ENCODE measurements at places on chromosomes 5 and 9.

DNA sequence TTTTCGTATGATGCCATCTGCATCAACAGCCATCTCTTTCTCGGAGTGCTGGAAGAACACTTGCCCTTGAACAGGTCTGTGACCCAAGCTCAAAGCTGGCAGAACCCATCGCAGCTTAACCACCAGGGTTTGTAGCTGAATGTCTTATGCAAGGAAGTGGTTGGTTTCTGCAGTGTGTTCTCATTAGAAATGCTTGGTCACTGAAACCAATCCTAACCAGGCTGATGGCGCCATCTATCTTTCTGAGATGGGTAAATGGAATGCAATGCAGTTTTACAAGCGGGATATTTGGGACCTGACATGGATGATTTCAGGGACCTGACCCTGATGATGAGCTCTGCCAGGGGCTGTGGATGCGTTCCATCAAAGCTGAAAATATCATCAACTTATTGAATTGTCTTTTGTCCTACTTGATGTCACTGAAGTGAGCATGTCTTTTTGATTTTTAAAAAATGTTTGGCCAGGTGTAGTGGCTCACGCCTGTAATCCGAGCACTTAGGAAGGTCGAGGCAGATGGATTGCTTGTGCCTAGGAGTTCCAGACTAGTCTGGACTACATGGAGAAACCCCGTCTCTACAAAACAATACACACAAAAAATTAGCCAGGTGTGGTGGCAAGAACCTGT lies 28.7 kb downstream of the DMRT3 start:
- peak; percentile 67 for DNase-seq

GRCh38 chr9:127977884-127978647 lies 2.7 kb downstream of the EEIG1 start:
- DNase-seq = peak; percentile 81

GRCh38 chr5:37412515-37412914 lies 33.4 kb downstream of the WDR70 start:
- DNase-seq = no peak

- DNase-seq = peak; percentile 52
Measured at GRCh38 chr5:9716838-9717281, 86.7 kb upstream of the TAS2R1 start.

GRCh38 chr5:164532235-164532900 lies 1026.9 kb downstream of the MAT2B start:
- DNase-seq = no peak

GRCh38 chr5:180324601-180324950 lies 28.6 kb downstream of the GFPT2 start:
- no peak for DNase-seq

- DNase-seq = peak; percentile 31
Measured at GRCh38 chr9:99465231-99465907, 243.3 kb downstream of the SEC61B start.

DNA sequence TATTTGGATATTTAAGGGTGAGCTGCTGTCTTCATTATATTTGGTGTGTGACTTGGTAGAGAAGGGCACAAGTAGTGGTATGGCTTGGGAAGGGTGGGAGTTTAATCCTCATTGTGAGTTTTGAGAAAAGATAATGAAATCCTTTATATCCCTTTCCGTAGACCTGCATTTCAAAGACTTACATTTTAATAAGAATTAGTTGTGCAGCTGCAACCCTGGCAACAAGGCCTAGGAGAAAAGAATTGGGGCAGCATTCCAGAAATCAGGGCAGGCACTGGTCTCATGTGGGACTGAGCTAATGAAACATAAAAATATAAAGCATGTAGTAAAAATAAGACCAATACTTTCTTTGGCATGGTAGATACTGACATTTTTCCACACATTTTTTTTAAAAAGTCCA lies 60.5 kb downstream of the CDC42SE2 start:
- DNase-seq = peak; percentile 32

- DNase-seq = no peak
Measured at GRCh38 chr9:108468364-108468763, 387.4 kb downstream of the ACTL7B start.

DNA sequence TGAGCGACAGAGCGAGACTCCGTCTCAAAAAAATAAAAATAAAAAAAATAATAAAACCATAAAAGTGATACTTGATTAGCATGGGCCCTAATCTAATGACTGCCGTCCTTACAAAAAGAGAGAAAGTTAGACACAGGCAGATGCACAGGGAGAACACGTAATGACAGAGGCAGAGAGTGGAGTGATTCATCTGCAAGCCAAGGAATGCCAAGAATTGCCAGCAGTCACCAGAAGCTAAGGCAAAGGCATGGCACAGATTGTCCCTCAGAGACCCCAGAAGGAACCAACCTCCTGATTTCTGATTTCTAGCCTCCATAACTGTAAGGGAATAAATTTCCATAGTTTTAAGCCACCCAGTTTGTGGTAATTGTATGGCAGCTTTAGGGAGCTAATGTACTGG lies 79.6 kb upstream of the FREM1 start:
- DNase-seq = no peak

DNA sequence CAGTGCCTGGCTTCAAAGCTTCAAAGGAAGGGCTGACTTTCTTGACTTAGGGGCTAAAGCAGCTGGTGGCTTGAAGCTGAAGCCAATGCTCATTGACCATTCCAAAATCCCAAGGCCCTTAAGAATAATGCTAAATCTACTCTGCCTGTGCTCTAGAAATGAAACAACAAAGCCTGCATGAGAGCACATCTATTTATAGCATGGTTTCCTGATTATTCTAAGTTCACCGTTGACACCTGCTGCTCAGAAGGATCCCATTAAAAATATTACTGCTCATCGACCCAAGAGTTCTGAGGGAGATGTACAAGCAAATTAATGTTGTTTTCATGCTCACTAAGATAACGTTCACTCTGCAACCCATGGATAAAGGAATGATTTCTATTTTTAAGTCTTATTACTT lies 6.7 kb downstream of the TMEM174 start:
- DNase-seq = no peak

DNA sequence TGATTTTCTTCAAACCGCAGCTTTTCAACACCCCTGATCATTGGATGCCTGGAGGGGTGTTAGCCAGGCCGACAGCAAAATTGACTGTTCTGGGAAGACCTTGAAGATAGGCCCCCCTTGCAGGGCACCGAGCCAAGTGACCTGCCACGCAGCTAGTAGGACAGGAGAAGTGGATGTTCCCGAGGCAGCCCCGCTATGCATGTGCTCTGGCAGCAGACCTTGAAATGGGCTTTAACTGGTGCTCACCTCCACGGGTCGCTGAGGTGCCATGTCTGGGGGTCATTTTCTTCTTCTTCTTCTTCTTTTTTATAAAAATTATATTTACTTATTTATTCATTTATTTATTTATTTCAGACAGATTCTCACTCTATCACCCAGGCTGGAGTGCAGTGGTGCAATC lies 12.6 kb downstream of the FGF18 start:
- no peak for DNase-seq

- DNase-seq = no peak
Measured at GRCh38 chr5:6736524-6737042, 23.4 kb downstream of the TENT4A start.

GRCh38 chr9:114310471-114311450 lies 12.1 kb upstream of the ORM1 start:
- no peak for DNase-seq

DNA sequence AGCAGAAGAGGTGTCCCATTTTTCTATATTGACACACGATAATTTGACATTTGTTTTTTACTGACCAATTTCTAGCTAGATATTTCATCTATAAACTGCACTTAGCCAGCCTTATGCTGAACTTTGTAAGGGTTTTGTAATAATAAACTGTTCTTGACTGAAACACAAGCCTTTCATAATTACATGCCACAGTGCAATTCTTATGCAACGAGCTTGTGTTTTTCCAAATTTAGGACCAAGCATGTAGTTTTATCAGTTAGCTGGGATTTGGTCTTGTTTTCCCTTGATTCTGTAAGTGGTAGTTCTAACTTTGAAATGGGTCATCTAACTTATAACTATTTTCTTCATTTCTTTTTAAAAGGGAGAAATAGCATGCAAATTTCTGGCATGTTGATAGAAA lies 1.3 kb upstream of the LURAP1L start:
- DNase-seq = peak; percentile 13

DNA sequence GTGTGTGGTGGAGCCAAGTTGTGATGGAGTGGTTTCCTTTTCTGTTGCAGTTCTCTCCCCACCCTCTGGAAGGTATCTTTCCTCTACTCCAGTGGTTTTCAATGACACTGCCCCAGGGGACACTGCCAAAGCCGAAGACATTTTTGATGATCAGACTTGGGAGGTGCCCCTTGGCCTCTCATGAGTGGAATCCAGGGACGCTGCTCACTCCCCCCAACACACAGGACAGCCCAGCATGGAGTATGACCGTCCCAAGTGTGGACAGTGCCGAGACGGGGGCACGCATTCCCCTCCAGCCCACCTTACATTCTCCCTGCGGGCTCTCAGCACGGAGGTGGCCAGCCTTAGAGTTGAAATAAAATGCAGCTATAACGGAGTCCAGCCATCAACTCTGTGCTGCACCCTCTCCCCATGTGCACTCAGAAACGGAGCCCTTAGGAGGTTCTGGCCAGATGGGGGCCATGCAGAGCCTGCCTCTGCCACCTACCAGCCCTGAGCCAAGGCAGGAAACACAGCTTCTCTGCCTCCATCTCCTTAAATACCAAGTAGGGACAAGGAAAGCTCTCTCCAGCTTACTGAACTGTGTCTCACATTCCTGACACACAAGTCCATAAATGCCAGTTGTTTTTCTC lies 150.8 kb downstream of the ROR2 start:
- DNase-seq = no peak

GRCh38 chr5:38071831-38072694 lies 186.3 kb upstream of the EGFLAM start:
- DNase-seq = no peak

GRCh38 chr9:94802793-94803192 lies 76.3 kb downstream of the AOPEP start:
- DNase-seq = no peak

GRCh38 chr9:9352877-9353481 lies 1259.8 kb downstream of the PTPRD start:
- no peak for DNase-seq

DNA sequence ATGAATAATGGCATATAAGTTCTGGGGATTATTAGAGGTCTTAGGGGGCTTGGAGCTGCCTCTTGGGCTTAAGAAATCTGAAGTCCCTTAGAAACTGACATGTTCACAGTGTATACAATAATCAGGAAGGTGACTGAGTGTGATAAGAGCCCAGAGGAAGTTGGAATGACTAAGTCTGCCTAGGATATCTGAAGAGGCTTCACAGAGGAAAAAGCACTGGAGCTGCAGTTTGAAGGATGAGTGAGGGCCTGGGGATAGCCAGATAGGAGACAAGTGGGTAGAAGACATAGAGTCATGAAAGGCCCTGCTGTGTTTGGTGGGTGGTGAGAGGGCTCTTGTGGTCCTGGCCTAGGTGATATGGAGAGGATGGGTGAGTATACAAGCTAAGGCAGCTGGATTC lies 8.8 kb downstream of the NEUROG1 start:
- no peak for DNase-seq

- no peak for DNase-seq
Measured at GRCh38 chr9:88614359-88614758, 79.4 kb downstream of the NXNL2 start.

DNA sequence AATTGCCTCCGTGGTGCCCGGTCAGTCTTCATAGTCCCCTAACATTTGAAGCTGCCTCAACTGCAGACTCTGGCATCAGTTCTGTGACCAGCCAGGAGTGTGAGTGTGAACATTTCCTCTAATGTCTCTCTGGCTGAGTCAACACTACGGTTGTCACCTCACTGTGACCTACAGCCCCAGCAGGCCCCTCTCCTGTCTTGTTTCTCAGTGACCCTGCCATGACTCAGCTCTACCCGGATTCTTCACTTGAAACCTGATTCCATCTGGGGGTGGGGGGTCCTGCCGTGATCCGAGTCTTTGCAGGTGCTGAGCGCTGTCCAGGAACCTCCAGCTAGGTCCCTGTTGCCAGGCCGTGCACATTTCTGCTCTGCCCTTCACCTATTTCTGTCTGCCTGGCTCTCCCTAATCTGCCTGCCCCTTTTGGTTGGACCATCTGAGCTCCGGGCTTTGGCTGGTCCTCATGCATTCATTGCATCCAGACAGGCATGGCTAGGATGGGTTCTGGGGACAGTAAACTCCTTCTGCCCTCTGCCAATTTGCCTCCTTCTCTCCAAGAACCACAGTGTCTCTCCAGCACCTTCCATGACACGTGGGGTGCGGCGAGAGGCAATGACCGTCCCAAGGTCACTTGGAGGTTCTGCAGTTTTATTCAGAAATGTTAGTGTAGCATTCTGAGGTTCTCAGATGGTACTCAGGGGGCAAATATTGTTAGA lies 24.2 kb downstream of the STC2 start:
- DNase-seq = no peak

GRCh38 chr5:68239487-68239886 lies 23.9 kb downstream of the PIK3R1 start:
- DNase-seq = peak; percentile 79

DNA sequence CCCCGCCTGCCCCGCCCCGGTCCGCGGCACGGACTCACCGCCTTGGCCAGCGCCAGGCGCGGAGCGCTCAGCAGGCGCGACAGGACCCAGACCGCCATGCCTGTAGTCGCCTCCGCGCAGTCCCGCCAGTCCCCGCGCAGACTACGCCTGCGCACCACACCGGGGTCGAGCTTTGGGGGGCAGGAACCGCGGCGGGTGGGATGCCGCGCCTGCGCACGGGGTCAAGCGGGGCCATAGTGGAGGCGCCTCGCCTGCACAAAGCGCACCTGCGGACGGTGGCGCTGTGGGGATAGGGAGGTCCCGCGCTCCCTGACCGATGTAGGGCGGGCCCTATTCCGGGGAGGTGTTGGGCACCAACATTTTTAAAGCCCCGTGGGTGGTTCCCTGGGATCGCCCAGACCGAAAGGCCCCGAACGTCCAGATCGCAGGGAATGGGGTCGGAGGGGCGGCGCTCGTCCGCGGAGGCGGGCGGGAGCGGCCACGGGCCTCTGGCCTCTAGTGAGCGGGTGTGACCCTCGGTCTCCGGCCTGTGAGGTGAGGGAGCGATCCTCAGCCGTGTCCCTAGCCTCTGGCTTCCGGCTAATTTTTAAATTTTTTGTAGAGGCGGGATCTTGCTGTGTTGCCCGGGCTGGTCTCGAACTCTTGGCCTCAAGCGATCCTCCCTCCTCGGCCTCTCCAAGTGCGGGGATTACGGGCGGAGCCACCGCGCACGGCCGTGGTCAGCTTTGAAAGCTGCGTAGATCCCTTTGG lies 70.8 kb upstream of the LPCAT1 start:
- peak; percentile 77 for DNase-seq

DNA sequence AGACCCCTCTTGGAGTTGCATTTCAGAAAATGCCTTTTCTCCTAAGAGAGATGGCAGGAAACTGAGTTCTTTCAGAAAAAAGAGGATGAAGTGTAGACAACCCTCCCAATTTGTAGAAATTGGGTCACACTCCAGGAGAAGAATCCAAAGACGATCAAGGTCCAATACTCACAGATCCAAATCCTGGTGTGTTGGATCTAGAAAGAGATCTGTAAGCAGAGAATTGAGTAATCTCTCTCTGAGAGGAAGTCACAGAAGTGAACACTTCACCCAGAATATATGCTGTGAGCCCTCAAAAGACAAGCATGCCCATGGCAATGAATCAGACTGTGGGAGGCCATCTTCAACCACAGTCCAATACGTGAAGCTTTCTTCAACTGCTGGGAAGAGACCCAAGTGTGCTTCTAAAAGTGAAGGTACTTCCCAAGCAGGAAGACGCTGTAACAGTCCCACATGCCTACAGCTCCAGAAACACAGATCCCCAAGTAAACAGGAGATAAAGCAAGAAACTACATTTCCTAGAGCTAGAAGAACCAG lies 182.7 kb downstream of the SMC2 start:
- peak; percentile 8 for DNase-seq
